ENCODE measurements at places on chromosomes 13 and 19.

DNA sequence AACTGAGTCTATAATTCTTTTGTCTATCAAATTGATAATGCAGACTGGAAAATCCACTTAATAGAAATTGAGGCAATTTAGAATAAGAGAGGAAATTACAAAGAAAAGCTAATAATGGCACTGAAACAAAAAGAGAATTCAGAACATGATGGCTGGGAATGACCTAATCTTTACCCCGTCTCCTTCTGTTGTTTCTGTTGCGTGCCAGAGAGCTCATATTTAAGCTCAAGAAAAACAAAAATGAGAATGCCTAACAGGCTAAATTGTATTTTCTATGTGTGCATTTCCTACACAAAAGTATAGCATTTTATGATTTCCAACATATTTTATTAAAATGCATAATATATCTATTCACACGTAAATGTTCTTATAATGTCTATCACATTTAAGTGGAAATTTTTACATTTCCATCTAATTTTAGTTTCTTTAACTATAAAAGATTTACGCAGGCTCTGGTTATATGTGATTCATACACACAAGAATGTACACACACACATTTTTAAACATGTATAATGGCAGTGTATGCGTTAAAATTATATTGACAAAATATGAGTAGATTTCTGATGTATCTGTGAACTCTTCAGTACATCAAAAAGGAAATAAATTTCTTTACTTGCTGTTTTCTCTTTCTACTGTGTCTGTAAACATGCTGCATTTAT is 432.3 kb downstream of the SLITRK6 start:
- DNase-seq: no peak

DNA sequence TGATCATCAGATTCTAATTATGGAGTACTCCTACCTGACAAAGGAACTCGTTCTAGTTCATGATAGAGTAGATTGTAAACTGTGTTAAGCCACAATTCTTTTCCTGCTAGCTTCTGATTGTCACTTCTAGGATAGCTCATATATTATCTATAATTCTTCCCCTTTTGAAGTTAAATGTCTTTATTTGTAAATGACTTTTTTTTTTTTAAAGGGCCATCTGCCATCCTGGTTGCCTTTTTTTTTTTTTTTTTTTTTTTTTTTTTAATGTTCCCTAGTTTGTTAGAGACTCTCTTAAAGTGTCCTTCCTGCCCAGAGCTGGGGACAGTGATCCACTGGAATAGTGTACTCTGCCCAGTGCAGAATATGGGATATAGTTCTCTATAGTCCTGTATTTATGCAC is 4.3 kb downstream of the CHAMP1 start:
- DNase-seq: no peak

GRCh38 chr13:33872005-33872351 is 54.0 kb downstream of the RFC3 start:
- no peak for DNase-seq

DNA sequence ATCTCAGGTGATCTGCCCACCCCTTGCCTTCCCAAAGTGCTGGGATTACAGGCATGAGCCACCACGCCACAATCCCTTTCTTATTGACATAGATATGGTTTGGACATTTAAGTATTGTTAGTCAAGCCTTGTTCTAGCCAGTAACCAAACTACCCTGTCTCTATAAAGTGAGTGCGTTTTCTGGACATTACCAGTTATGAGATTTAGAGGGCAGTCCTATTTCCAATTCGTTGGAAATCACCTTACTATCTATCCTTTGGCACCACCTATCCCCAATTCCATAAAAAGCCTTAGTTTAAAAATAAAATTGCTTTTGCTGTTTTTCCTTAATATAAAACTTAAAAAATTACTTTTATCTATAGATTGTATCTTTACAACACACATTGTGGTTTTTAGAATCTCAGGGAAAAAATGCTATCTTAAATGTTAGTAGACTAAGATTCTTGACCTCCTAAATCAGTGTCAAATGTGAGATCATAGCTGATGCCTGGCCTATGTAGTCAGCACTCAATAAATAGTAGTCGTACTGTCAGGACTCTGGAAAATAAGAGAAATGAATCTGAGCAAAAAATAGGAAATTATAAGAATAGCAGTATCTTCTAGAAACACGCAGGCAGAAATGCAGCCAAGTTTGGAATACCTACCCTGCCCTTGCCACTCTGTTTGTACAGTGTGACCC is 57.0 kb downstream of the NUFIP1 start:
- DNase-seq: no peak

GRCh38 chr13:109868578-109869311 is 82.4 kb upstream of the IRS2 start:
- no peak for DNase-seq

GRCh38 chr13:29513981-29514719 is 81.3 kb downstream of the SLC7A1 start:
- no peak for DNase-seq

- no peak for DNase-seq
Measured at GRCh38 chr13:32528358-32528757, 10.2 kb downstream of the N4BP2L2 start.

GRCh38 chr19:28815257-28815656 is 397.7 kb downstream of the UQCRFS1 start:
- DNase-seq: no peak

DNA sequence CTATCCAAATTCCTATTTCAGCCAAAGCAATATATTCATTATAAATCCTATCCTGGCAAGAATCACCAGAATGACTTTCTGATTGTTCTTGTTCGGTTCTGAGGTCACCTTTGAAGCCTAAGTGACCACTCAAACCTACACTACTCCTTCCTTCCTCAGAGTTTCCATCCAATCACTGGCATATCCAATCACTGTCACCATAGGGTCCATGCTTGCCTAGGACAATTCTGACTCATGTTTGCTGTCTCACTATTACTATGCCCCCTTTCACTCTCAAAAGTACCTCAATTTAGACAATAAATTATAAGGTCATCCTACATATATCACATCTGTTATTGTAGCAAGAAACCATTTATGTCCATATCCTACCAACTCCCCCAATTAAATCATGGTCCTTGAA is 58.9 kb downstream of the UBL3 start:
- no peak for DNase-seq

DNA sequence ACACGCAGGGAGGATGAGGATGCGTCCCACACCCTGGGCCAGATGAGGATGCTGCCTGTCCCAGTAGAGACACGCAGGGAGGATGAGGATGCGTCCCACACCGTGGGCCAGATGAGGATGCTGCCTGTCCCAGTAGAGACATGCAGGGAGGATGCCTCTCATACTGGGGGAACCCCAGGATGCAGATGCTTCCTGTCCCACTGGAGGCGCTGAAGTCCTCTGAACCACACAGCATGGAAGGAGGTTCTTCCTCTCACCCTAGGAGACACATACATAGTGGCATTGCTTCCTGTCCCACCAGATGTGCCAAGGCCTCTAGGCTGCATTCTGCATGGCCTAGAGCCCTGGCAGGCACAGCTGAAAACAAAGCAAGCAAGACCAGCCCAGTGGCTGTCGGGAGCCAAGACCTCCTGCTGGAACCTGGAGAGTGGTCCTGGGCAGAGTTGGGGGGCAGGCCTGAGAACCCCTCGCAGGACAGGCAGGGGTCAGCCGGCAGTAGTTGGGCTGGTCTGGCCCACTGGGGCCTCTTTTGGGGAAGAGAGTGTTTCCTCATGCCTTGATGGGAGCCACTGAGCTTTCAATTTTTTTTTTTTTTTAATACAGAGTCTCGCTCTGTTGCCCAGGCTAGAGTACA is 4.3 kb downstream of the HPN start:
- no peak for DNase-seq

DNA sequence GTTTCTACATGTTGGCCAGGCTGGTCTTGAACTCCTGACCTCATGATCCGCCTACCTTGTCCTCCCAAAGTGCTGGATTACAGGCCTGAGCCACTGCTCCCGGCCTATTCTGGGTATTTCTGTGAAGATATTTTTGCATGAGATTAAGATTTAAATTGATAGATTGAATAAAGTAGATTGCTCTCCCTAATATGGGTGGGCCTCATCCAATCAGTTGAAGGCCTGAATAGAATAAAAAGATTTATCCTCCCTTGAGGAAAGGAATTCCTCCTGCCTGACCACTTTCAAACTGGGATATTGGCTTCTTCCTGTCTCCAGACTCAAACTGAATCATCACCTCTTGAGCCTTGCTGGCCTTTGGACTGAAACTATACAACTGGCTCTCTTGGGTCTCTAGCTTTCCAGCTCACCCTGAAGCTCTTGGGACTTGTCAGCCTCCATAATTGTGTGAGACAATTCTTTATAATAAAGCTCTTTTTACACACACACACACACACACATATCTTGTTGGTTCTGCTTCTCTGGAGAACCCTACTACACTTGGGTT is 36.1 kb upstream of the CXCL17 start:
- no peak for DNase-seq

DNA sequence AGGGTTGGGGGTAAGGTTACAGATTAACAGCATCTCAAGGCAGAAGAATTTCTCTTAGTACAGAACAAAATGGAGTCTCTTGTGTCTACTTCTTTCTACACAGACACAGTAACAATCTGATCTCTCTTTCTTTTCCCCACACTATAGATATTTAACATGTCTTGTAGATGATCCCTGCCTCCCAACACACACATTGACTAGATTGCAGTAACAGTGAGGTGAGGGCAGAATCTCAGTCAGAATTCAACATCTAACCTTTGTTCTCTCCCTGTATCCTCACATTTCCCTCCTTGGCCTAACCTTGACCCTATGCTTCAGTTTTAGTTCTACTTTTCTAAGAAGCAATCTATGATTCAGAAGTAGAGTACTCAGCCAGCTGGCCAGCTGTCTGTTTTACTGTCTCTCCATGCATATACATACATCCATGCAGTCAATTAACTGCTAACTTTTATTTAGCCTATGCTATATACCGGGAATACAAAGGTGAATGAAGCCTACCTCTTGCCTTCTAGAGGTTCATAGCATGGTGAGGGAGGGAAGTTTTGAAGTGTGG is 18.1 kb downstream of the DNAJC15 start:
- DNase-seq: no peak

- DNase-seq: no peak
Measured at GRCh38 chr19:22608441-22608840, 25.7 kb upstream of the ZNF492 start.

DNA sequence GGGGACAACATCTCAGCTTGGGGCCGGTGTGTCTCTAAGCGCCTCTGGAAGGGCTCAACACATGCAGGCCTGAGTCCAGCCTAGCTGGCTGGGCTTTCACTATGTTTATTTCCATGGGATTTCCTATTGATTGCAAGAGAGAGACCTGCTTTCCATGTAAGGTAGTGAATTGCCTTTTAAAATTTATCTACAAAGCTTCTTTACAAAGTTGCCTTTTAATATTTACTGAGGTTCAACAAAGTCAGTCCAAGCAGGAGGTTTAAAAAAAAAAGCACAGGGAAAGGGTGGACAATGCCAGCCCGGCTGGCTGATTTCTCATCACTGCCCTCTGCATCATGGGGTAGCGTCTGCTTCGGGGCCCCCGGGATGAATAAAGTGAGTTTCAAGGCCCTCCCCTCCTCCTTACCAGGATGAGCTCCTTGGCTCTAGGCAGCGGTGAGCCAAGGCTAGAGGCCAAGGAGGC is 15.8 kb downstream of the TLE2 start:
- no peak for DNase-seq

- no peak for DNase-seq
Measured at GRCh38 chr13:102558029-102558428, 38.8 kb upstream of the TPP2 start.

- no peak for DNase-seq
Measured at GRCh38 chr13:75251188-75251587, 230.8 kb downstream of the TBC1D4 start.

- DNase-seq: no peak
Measured at GRCh38 chr13:110330491-110331011, 23.5 kb downstream of the COL4A2 start.

GRCh38 chr13:110689041-110689440 is 16.9 kb downstream of the CARS2 start:
- DNase-seq: no peak

DNA sequence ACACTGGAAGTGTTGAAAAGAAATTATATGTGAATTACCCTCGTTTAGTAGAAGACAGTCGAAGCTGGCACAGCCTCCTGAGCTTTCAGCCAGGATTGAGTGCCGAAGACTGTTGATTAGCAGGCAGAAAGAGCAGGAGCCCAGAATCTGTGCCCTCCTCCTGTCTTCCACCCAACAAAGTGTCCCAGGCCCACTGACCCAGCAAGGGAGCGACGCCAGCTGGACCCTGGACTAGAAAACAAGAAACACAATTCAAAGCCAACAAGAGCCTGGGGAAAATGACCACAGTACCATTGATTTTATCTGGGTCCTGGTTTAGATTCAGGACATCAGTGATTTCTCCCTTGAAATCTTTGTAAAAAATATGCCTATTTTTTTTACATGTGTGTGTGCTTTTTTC is 120.7 kb downstream of the RXFP2 start:
- peak; percentile 64 for DNase-seq

- no peak for DNase-seq
Measured at GRCh38 chr13:52353193-52353592, 52.8 kb downstream of the THSD1 start.

DNA sequence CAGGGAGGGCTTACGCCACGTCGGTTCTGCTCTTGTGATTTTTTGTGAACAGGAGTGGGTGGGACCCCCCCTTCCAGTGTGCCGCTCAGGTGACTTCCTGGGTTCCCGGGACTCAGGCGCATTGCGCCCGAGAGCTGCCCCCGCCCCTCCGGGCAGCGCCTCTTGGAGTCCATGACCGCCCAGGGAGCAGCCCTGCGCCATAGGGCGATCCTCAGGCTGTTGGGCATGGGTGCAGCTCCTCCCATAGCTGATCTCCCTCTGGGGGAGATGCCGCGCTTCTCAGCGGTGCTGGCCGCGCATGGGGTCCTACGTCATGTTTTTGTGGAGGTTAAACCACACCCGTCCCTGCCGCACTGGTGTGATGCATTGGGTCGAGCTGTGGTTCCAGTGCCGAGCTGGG is 7.9 kb upstream of the TMPRSS9 start:
- DNase-seq: no peak

- no peak for DNase-seq
Measured at GRCh38 chr19:12802267-12803106, 618 bp downstream of the THSD8 start.

GRCh38 chr19:55596304-55596703 is 3.0 kb downstream of the FIZ1 start:
- DNase-seq: no peak

DNA sequence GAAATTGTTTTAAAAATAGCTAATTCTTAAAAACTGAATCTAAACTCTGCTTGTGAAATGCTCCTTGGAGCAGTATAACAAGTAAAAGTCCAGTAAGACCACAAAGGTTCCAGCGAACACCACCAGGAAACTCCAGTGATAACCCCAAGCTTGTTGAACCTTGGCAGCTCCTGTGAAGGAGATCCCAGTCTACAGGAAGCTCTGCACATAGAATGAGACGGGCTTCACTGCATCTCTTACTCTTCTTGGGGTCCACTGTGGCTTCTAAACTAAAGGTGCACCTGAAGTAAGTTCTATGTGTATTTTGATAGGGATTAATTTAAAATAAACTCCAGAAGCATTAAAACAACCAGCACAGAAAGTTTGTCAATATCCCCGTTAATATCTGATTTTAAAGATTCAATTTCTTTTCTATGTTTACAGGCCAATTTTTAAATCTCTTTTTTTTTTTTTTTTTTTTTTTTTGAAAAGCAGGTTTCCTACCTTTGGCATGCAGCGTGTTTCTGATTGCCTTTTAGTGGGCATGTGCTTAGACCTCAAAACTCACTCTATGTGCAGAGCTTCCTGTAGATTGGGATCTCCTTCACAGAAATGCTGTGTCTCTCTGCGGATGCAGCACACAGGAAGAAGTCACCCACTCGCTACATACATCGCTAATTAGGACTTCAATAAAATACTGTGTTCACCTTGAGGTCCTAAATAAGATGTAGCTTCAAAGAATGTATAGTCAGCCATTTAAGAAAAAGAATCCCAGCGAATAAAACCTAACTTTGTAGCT is 508.5 kb downstream of the KLF12 start:
- DNase-seq: no peak

Measured in Right ventricle myocardium inferior (tissue), 1 donor.